ENCODE measurements at places on chromosomes 3 and 15.

GRCh38 chr15:101100593-101101442, 151.0 kb downstream of the CHSY1 start:
- DNase-seq: no peak

DNA sequence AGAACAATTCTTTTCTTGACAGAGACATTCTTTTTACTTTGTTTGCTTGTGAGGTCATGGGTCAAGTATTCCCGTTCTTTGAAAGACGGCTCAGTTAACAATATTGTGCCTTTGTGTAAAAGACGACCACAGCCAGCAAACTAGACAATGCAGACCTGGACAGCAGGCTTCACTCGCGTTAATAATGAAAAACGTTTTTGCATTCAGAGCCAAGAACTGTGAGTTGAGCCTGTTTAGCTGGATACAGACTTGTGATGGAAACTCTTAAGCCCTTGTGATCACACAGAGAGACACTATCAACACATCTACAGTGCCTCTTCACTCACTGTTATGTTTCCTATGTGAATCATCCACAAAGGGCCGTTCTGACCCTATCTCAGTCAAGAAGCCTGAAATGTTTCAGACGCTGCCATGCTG, 37.3 kb upstream of the CMTM7 start:
- DNase-seq: no peak

GRCh38 chr3:14640734-14641133, 10.8 kb upstream of the CCDC174 start:
- DNase-seq: no peak

DNA sequence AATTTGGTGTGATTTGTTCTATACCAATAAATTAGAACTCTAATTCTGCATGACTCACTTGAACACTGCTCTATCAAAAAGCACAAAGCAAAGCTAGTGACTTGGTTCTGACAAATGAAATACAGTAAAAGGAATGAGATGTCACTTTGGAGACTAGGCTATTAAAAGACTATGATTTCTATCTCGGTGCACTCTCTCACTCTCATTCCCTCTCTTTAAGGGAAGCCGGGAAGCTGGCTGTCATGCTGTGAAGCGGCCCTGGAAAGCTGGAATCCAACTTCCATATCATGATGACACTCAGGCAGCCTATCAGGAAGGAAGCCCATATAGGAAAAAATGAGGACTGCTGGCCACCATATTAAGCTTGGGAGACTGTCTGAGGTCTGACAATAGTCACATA, 590.1 kb upstream of the CBLB start:
- DNase-seq: no peak

- no peak for DNase-seq
Observed at GRCh38 chr15:79299126-79299840, 11.6 kb upstream of the TMED3 start.

GRCh38 chr3:28860307-28860706, 420.6 kb upstream of the RBMS3 start:
- DNase-seq: no peak

- no peak for DNase-seq
Observed at GRCh38 chr15:57549935-57550334, 41.8 kb upstream of the MYZAP start.

- no peak for DNase-seq
Observed at GRCh38 chr3:171168086-171168485, 141.6 kb upstream of the SLC2A2 start.

DNA sequence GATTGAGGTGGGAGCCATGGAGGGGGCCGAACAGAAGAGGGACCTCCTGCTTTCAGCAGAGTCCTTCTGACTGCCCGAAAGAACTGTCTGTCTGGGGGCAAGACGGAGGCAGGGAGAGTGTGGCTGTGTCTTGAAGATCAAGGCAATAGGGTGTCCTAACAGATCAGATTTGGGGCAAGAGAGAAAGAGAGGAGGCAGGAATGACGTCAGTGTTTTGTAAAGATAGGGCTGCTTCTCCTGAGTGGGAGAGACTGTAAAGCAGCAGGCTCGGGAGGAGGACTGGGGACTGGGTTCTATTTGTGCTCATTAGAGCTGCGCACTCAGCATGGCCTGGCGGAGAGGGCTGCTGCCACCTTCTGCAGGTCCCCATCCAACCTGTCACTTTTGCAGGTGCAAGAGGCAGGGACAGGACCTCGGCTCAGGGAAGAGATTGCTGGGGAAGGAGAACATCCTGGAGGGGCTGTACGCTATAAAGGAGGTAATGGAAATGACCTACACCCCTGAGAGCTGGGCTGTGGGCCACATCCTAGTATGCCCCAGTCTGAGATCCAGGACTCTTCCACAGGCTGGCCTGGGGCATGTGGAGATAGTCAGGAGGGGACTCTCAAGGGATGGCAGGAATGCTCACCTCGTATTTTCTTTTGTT, 29.0 kb upstream of the FGD5 start:
- no peak for DNase-seq

GRCh38 chr3:53196575-53197407, 35.8 kb downstream of the PRKCD start:
- DNase-seq: no peak

DNA sequence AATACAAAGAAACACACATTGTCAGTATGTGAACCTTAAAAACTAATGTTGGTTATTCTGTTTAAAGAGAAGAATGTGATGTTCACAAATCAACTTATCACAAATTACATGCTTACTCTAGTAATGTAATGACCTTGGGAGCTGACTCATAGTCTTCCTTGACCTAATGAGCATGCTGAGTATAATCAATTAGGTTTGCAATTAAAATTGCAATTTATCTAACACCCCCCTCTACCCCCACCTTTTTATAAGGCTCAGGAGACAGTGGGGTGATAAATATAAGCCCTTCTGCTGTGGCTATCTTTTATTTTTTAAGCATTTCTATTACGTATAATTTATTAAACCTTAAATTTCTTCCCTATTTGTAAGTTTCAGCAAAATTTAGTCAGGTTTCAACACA, 947.8 kb upstream of the CFAP20DC start:
- DNase-seq: no peak

GRCh38 chr15:39598958-39599845, 18.3 kb downstream of the THBS1 start:
- DNase-seq: no peak

DNA sequence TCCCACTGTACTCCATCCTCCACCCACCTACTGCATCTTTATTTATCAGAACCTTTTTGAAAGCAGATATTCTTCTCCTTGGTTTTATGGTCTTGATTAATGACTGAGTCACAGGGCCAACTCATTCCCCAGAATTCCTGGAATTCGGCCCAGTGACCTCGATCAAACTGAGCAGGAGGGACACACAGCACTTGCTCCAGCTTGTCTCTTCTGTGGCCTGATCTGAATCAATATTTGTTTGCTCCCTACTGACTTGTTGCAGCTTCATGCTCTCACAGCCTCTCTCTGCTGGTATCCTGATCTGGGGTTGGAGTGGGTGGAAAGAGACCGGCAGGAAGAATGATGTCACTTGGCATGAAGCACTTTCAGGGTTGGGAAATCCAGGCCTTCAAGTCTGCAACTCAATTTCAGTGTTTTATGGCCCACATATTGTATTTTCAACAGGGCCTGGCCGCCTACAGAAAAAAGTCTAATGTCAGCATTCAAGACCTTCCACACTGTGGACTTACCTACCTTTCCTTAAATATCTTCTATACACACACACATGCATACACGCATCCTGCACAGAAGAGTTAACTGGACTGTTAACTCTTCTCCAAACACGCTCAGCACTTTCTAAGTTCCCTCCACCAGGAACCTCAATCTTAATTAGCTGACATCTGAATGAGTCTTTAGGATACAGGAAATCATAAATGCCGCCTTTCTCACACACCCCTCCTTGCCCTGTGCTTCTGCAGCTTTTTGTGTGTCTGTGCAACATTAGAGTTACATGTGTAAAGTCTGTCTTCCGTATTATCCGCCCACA, 4.6 kb downstream of the ANXA2 start:
- DNase-seq: peak; percentile 86

DNA sequence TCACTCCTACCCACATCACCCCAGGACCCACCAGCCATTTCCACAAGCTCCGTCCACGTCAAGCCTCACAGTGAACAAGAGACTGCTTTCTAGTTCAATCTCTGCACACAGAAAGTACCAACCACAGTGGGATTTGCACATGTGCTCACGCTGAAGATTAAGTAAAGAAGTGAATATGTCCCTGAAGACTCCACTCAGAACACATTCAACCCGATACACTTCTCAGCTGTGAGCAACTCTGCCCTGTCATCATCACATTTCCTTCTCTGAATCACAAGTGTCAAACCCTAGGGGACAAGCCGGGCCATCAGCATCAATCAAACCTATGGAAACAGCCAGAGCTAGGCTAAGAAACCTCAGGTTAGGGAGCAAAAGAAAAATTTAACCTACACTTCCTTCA, 1.9 kb downstream of the STIMATE start:
- no peak for DNase-seq

GRCh38 chr3:29683018-29683993, 402.4 kb downstream of the RBMS3 start:
- no peak for DNase-seq

DNA sequence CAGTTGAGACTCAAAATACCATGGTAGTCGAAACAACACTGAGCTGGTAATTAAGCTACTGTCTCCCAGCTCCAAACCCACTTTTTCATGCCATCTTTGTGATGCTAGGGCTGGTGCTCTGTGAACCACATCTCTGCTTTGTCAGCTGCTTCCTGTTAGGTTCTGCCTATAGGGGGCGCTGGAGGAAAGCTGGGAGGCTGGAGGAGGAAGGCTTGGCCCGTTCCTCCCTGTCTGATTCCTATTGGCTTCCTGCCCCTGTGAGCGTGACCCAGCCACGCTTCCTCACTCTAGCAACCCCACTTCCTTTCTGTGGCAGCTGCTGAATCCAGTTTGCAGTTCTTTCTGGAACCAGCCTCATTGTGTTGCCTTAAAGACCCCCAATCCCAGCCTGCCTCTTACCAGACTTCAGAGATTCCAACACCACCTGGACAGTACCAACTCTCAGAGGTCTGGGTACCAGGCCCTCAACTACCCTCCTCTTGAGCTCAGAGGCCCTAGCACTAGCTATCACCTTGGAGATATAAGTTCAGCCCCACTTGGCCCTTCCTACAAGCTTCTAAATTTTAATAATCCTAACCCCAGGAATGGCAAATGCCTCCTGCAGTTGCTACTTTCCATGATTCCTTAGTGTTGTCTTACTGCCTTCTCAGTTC, 120.9 kb downstream of the ERC2 start:
- peak; percentile 4 for DNase-seq

- no peak for DNase-seq
Observed at GRCh38 chr15:68145706-68146105, 59.4 kb downstream of the CALML4 start.

DNA sequence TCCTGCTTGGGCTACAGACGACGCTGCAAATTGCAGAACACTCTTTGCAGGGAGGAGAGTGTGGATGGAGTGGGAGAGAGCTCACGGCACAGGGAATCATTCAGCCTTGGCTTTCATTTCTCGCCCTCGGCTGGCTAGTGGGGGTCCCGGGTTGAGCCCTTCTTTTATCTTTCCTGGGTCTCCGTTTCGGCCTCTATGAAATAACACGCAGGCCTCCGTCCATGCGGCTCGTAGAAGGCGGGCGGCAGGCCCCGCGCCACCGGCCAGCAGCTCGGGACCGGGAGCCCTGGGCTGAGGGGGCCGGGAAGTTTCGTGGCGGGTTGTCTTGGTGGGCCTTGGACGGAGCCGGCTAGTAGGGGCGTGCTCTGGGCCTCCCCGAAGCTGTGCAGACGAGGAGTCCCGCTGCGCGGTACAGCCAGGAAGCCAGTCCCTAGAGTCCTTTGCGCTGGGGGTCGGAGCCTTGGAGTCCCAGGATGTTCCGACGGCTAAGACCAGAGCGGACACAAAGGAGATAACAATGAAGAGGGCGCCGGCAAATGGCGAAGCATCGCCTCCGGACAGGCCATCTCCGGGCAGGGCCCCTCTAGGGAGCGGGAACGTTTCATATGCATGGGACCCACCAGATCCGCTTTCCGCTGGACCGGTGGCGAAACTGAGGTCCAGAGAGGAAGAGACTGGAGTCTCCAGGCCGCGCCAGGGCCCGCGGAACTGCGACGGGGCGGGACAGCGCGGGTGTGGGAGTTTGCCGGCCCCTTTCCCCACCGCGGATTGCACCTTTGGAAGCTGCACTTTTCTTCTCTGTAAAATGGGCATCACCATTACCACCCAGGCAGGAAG, 4.3 kb downstream of the RNU6-1 start:
- DNase-seq: no peak

DNA sequence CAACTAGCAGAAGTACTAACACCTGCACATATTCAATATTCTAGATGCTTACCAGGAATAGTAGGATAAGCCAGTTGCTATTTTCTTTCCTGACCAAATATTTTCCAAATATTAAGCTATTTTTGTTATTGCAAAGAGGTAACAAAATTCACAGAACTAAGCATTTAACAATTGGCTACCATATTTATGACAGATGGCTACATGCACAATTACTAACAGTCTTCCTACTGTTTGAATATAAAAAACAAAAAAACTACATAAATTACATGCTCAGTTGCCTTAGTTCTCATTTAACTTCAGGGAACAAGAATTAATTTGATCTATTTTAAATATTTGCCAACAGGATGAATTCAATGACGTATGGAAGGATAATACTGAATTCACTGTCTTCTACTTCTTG, 36.2 kb downstream of the CFAP20DC start:
- DNase-seq: no peak

GRCh38 chr3:185280572-185281365, 26.9 kb upstream of the EHHADH start:
- peak; percentile 24 for DNase-seq

DNA sequence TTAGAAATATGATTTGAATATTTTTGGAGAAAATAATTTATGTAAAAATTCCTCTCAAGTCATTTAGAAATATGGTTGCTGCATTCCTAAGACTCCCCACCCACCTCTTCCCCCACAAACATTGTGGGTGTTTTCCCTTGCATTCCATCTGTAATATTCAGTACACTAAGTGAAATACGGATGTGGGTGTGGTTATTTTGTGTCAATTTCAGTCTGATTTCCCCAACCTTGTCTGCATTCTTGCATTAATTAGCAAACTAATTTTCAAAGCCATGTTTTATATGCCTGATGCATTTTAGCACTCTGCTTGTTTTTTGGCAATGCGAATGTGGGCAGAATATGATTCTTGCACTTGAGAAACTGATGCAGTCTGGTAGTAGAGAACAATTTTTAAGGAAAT, 408.3 kb upstream of the RGMA start:
- no peak for DNase-seq

- no peak for DNase-seq
Observed at GRCh38 chr3:106710596-106710995, 666.6 kb upstream of the CCDC54 start.

GRCh38 chr3:187741403-187742350, 3.6 kb downstream of the BCL6 start:
- DNase-seq: no peak

- no peak for DNase-seq
Observed at GRCh38 chr3:153614140-153614539, 452.1 kb downstream of the RAP2B start.

GRCh38 chr3:98901119-98901391, 440 bp downstream of the DCBLD2 start:
- peak; percentile 58 for DNase-seq

GRCh38 chr3:95923496-95924210, 890.7 kb upstream of the EPHA6 start:
- no peak for DNase-seq
